Lung (tissue), 17 donors: ENCODE measurements at places on chromosomes 1 and 21. TPM values are rescaled to one million over a fixed set of nuclear protein-coding genes. Genes with fewer than 3 reads are reported as not detected.

SPRR2A gene
- not detected for polyA plus RNA-seq

PIK3R3 gene
- 9.1 TPM for polyA plus RNA-seq

TNFRSF18 gene
- polyA plus RNA-seq: 2.1 TPM

ATAD3C gene
- polyA plus RNA-seq: 18.0 TPM

RGS7 gene
- 0.06 TPM for polyA plus RNA-seq

AJAP1 gene
- 0.18 TPM for polyA plus RNA-seq

DNA sequence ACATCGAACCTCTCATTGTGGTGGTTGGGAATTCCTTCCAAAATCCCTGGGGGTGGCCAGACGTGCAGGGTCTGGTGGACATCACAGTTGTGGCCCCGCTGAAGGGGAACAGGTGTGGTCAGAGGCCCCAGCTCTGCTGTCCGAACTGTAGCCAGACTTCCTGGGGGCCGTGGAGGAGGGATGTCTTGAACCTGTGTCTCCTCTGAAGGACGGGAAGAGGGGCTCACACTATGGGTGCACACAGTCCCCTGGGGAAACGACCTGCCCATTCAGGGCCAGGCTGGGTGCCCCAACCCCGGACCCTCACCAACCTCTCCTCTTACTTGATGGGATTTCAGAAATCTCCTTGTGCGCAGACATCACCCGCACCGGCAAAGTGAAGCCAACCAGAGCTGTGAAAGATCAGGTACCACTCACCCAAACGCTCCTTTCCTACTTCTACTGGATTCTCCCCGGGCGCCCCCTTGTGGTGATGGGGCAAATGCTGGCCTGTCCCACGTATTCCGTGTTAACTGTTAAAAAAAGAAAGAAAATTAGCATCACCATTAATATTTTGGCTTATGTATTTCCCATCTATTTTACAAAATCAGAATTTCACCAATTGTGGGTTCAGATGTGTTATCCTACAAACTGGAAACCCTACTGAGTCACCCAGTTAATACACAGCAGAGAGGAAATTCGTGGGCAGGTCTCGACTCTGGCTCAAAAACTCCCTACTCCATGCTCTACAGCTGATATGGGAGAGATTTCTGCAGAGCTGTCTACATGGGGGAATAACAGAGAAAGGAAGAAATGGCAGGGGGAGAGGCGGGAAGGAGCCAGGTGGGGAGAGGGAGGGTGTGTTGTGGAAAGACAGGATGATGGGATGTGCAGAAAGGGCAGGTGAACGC is 28.1 kb downstream of the PADI4 start:
- DNase-seq: peak; percentile 57
- no peaks in the 10 kb centered on the region for H3K4me1 ChIP-seq
- peaks cover 8% of the 10 kb centered on the region for H3K27me3 ChIP-seq
- no peak overlapping the region for H3K4me3 ChIP-seq

- DNase-seq: peak; percentile 11
- no peak overlapping the region for H3K27ac ChIP-seq
- peaks cover 3% of the 10 kb centered on the region for H3K4me1 ChIP-seq
- no peaks in the 10 kb centered on the region for H3K27me3 ChIP-seq
- H3K4me3 ChIP-seq: no peak overlapping the region
Measured at GRCh38 chr1:236332092-236332758, 50.5 kb upstream of the ERO1B start.

- DNase-seq: no peak
- peaks cover 17% of the 10 kb centered on the region for H3K4me1 ChIP-seq
- H3K4me3 ChIP-seq: no peak overlapping the region
- no peak overlapping the region for H3K27ac ChIP-seq
- no peaks in the 10 kb centered on the region for H3K36me3 ChIP-seq
- H3K27me3 ChIP-seq: peaks cover 4% of the 10 kb centered on the region
Measured at GRCh38 chr1:3711381-3711779, 40.9 kb upstream of the CCDC27 start.

DNA sequence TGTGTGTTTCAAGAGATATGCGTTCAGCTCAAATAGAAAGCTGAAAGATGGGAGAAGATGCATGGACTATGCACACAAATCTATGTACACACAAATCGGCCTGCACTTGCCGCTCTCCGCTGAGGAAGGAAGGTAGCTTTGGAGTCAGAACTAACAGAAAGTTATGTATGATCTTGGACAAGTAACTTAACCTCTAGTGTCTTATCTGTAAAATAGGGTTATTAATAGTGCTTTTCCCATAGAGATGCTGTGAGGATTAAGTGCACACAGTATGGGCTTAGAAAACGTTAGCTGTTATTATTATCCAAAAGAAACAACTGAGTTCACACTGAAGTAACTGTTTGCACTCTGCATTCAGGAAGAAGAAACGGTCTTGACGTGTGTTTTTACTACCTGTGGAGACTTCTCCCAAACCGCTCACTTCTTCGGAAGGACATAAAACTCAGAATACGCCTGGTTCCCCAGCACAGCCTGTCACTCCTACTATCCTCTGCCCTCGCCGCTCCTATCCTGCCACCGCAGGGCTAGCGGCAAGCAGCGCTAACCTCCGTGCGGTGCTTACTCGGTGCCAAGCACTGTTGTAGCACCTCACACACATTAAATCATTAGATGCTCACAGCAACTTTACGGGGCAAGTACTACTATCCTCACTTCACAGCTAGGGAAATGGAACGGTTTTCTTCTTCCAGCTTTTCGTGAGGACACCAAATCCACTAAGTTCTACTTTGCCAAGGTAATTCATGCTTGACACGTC is 1.3 kb downstream of the TGFBR3 start:
- H3K4me3 ChIP-seq: peak overlapping the region; percentile 94
- peak; percentile 57 for DNase-seq
- H3K27me3 ChIP-seq: no peaks in the 10 kb centered on the region
- no peaks in the 10 kb centered on the region for H3K36me3 ChIP-seq

DNA sequence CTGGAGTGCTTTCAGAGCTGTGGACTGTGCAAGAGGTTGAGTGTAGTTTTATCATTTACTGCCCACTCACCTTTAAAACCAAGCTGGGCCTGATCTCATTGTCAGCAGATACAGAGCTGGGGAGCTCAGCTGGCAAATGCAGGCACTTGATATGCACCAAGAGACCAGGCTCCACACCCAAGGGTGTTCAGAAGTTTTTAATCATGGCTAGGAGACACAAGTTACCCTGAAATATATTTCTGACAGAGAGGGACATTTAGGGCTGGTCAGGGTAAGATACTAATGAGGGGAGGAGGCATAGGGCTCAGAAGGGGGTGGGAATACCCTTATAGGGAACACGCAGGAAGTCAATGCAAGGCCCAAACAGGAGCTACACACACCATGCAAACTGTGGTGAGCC is 153.7 kb downstream of the ELAVL4 start:
- no peaks in the 10 kb centered on the region for H3K27me3 ChIP-seq
- no peaks in the 10 kb centered on the region for H3K36me3 ChIP-seq
- H3K4me1 ChIP-seq: no peaks in the 10 kb centered on the region
- H3K27ac ChIP-seq: no peak overlapping the region
- H3K4me3 ChIP-seq: no peak overlapping the region
- DNase-seq: no peak

DNA sequence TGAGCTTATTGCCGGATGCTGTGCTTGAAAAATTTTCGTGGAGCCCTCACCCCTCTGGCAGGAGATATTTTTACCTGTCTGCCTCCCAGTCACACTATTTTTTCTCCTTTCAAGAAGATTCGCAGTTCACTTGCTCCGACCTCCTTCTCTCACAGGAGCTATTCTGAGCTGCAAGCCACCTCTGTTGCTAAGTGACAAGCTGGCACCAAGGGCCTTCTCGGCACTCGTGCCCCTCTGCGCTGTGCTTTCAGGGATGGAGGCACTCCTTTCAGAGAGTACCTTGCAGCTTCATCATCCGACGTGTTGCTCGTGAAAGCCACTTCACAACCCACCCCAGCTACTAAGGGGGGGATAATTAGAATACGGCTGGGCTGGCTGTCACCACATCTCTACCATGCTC is 11.6 kb downstream of the SLC6A17 start:
- H3K4me3 ChIP-seq: no peak overlapping the region
- H3K27ac ChIP-seq: no peak overlapping the region
- peaks cover 4% of the 10 kb centered on the region for H3K27me3 ChIP-seq
- H3K4me1 ChIP-seq: no peaks in the 10 kb centered on the region
- H3K36me3 ChIP-seq: no peaks in the 10 kb centered on the region

DNA sequence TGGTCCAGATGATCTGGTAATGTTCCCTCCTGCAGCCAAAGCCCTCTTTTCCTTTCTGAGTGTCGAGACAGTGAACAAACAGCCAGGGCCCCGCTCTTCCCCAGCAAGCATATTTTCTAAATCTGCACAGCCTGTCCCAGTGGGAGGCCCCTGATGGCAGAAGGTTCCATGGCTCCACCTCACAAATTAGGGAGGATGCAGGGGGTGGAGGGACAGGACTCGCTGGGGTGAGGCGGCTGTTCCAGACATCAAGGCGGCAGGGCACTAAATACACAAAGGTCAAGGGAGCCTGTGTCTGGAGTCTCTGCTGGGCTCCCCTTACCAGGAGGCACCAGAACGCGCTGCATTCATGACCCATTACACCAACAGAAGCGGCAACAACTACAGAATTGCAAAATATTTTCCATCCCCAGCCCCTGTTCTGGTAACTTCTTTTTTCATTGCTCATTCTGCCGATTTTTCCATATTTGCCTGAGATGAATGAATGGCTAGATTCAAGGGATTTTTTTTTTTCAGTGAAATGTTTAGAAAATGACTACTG is 27.0 kb upstream of the PRELP start:
- H3K27me3 ChIP-seq: no peaks in the 10 kb centered on the region
- no peak for DNase-seq
- H3K27ac ChIP-seq: peak overlapping the region; percentile 26
- no peak overlapping the region for H3K4me3 ChIP-seq
- H3K36me3 ChIP-seq: no peaks in the 10 kb centered on the region

GRCh38 chr1:2912424-2913061 is 108.7 kb upstream of the ACTRT2 start:
- no peaks in the 10 kb centered on the region for H3K27me3 ChIP-seq
- no peaks in the 10 kb centered on the region for H3K4me1 ChIP-seq
- H3K27ac ChIP-seq: no peak overlapping the region
- H3K4me3 ChIP-seq: no peak overlapping the region
- no peak for DNase-seq

- no peaks in the 10 kb centered on the region for H3K4me1 ChIP-seq
- H3K27me3 ChIP-seq: no peaks in the 10 kb centered on the region
- H3K27ac ChIP-seq: no peak overlapping the region
- H3K4me3 ChIP-seq: no peak overlapping the region
- no peaks in the 10 kb centered on the region for H3K36me3 ChIP-seq
- no peak for DNase-seq
Measured at GRCh38 chr1:58324558-58324957, 222.0 kb downstream of the OMA1 start.

- H3K4me1 ChIP-seq: peaks cover 27% of the 10 kb centered on the region
- DNase-seq: no peak
- H3K27me3 ChIP-seq: no peaks in the 10 kb centered on the region
- no peak overlapping the region for H3K27ac ChIP-seq
Measured at GRCh38 chr1:164589961-164590507, 31.1 kb downstream of the PBX1 start.

DNA sequence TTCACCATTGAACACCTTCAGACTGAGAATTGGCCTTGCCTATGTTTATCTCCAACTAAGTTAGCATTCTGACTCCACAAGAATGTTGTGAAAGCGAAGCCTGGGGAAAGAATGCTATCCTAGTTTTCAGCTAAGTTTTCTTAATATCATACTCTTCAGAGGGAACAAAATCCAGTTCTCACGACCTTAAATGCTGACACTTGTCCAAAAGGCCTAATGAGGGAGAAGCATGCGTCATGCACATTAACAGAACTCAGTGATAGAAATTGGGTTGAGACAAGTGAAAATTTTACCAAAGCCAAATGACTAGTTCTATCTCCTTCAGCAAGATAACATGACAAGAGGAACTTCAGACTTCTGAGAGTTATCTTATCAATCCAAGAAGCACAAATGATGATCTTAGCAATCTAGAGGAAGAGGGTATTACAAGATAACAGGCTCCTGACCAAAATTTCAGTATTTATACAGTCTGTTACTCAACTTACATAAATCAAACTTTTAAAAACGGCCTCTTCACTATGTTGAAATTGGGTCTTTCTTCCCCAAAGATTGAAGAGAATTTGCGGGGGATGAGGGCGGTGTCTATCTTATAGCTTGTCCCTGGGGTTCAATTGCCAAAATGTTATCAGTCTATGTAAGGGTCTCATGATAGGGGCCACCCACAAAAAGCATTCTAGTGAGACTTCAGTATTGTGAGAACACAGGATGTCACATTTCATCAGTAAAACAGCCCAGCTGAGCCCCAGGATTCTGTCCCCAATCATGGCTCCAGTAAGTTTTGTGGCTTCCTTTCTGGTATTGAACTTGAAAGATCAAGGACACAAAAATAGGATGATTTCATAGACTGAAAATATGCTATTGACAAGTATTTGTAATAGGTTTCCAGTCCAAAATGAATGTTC is 26.5 kb upstream of the SLC45A3 start:
- no peak overlapping the region for H3K4me3 ChIP-seq
- H3K27ac ChIP-seq: peak overlapping the region; percentile 6
- no peaks in the 10 kb centered on the region for H3K27me3 ChIP-seq
- H3K36me3 ChIP-seq: peaks cover 2% of the 10 kb centered on the region
- H3K4me1 ChIP-seq: peaks cover 13% of the 10 kb centered on the region
- DNase-seq: peak; percentile 52

GRCh38 chr1:184792450-184792969 is 37.9 kb upstream of the EDEM3 start:
- H3K4me3 ChIP-seq: no peak overlapping the region
- peaks cover 13% of the 10 kb centered on the region for H3K36me3 ChIP-seq
- H3K4me1 ChIP-seq: no peaks in the 10 kb centered on the region
- H3K27ac ChIP-seq: peak overlapping the region; percentile 79
- no peaks in the 10 kb centered on the region for H3K27me3 ChIP-seq

DNA sequence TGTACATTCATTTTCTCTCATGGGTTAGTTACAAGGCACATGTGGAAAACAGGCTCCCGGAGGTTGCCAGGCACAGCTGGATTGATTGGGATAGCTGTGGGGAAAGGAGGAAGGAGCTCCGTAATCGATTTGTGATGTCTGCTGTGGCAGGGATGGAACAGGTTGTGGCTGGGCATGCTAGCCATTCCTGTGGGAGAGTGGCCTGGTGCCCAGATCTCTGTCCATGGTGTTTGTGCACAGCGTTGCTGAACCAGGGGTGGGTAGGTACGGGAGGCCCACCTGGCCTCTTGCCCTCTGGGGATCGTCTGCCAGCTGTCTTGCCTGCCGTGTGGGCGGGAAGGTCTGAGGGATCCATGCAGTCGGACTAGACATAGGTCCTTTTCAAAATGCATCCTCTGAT is 302.8 kb upstream of the VAMP3 start:
- H3K27me3 ChIP-seq: no peaks in the 10 kb centered on the region
- H3K36me3 ChIP-seq: no peaks in the 10 kb centered on the region
- H3K4me1 ChIP-seq: peaks cover 19% of the 10 kb centered on the region

GRCh38 chr1:214403431-214403830 is 122.5 kb downstream of the SMYD2 start:
- H3K27ac ChIP-seq: no peak overlapping the region
- peaks cover 8% of the 10 kb centered on the region for H3K36me3 ChIP-seq
- no peak overlapping the region for H3K4me3 ChIP-seq
- no peaks in the 10 kb centered on the region for H3K4me1 ChIP-seq
